ENCODE measurements at places on chromosomes 12 and 14.

- no peak for DNase-seq
These were observed 97.9 kb downstream of the SOX5 start for GRCh38 chr12:23851602-23852001.

- DNase-seq: no peak
These were observed 53.9 kb upstream of the DCD start for GRCh38 chr12:54701940-54702592.

GRCh38 chr12:65886996-65887395, 62.7 kb downstream of the HMGA2 start:
- no peak for DNase-seq

- no peak for DNase-seq
These were observed 8.8 kb downstream of the ALKBH2 start for GRCh38 chr12:109084425-109084824.

DNA sequence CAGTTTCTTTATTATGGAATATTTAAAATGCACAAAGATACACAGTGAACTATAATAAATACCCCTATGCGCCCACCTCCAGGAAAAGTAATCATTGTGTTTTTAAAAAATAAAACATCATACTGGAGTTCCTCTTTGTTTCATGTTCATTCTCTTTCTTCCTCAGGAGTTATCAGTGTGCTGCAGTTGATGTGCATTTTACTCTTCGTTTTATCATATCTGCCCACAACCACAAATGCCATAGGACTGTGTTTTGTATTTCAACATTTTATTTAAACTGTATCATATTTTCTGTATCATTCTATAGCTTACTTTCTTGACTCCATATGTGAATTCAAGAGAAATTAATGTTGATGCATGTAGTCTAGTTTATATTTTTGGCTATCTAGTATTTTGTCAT, 53.9 kb downstream of the TSHR start:
- DNase-seq: no peak
